Hematopoietic multipotent progenitor cell (in vitro differentiated cells): ENCODE measurements at places on chromosomes 12 and 14. TPM values are rescaled to one million over a fixed set of nuclear protein-coding genes. Genes with fewer than 3 reads are reported as not detected.

GRCh38 chr14:23447361-23448350 lies 12.2 kb upstream of the MYH7 start:
- no peak for DNase-seq

DNA sequence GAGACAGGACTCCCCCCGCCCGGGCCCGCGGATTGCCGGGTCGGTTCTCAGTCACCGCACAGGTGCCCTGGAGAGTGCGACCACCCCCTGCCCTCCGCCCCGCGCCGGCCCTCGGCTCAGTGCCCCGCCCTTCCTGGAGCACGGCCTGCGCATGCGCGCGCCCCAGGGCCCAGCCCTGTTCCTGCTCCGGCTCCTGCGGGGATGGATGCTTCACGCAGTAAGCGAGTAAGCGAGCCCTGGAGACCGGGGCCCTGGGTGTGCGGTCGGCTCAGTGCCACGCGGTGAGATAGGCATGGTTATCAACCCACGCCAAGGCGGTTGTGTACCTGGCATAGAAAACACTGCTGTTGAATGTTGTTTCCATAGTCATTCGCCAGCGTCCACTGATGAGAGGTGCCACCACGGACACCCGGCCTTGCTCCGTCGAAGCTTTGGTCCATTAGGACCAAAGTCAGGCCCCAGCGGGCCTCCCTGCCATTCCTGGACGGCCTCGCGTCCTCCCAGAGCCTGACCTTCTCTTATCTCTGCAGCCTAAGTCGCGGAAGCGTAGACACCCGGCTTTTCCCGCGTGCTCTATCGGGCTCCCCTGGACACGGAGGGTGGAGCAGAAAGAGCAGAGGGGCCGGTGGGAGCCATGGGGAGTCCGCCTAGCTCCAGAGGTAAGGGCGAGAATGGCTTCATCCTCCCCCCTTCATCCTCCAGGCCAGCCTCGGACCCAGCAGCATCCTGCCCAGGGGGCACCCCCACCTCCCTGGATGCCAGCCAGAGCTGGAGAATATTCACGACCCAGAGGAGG lies 90.6 kb downstream of the PAPOLA start:
- peak; percentile 19 for DNase-seq

GRCh38 chr14:90554341-90554740 lies 157.5 kb downstream of the CALM1 start:
- DNase-seq = no peak

DNA sequence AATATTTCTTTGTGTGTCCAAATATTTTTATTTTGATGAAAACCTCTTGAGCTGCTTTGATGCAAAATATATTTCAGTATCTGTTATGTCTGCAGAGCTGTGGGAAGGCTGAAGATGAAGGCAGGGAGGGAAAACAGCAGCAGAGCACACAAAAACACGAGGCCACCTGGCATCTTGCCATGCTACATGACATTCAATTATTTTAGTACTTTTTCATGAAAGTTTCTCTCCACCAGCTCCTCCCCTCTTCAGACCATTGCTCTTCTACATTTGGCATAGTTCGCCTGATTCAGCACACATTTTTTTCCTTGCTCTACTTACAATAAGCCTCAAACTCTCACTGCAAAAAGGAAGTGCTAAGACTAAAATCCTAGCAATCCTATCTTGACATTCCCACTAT lies 4.6 kb upstream of the ALX1 start:
- DNase-seq = peak; percentile 82

DNA sequence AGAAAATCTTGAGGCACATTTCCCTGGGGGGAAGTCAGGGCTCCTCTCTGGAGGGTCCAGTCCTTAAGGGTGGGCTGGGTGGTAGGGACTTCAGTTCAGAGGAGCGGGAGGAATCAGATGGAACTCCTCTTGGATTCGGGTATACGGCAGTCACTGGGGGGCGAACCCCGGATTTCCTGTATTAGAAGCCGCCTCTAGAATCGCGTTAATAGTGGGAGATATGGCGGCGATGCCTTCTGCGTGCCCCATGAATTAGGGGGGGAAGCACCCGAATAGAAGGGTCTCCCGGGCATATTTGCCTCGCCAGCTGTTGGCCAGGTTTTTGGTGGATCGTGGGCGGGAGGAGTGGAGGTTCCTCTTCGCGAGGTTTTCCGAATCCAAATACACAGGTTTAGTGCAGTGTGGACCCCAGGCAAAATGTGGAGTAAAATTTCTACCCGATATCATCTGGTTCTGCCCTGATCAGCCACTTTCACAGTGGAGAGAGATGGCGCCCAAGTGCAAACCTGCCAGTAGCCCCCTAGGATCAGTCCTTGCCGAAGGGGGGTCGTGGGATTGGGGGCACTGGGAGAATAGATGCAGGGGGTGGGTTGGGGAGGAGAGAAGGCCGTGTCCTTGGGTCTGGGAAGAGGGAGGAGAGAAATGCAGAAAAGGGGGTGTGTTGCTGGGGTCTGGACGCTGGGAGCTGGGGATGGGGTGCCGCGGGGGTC lies 628 bp downstream of the MEG3 start:
- no peak for DNase-seq

DNA sequence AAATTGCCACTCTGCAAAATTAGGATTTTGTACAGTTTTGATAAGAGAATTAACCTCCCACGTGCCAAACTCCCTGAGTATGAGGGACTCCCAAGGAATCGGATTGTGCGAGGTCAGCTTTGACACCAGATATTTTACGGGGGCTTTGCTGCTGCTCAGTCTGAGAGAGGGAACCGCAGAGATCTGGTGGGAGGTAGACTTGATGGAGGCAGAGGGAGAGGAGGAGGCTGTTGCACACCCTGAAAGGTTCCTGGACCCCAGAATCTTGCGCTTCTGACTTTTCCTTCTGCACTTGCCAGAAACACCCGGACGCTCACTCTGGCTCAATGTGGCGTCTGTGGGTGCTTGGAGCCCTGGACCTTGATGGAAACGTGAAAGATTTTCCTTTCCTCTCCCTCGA lies 83.9 kb downstream of the PAPOLA start:
- DNase-seq = no peak

GRCh38 chr12:122934722-122935121 lies 31.5 kb downstream of the ABCB9 start:
- DNase-seq = no peak

DNA sequence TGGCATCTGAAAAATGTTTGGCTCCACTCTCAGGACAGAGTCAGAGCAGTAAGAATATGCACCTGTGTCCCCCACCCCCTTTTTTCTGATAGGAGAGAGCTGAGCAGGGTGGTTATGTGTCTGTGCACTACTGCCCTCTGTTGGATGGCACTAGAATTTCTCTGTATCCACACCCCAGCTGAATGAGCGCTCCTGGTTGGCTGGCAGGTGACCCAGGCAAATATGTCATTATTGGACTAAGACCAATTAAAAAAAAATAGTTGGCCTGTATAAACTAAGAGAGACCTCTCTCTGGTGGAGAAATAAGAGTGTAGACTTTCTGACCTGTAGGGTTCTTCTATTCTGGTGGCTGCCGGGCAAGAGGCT lies 107.0 kb downstream of the PTCSC3 start:
- no peak for DNase-seq

TMTC1 gene
- total RNA-seq = 0.27 TPM

AQP2 gene
- under 0.01 TPM for total RNA-seq

RPS6KL1 gene
- total RNA-seq = 8.3 TPM

SETD3 gene
- 31.5 TPM for total RNA-seq

SLC25A47 gene
- total RNA-seq = not detected

HVCN1 gene
- total RNA-seq = 8.6 TPM
